ENCODE measurements at places on chromosomes 3 and 15. TPM values are rescaled to one million over a fixed set of nuclear protein-coding genes. Genes with fewer than 3 reads are reported as not detected.
A peak's percentile ranks its signal among the peaks of the same experiment; 100 is the strongest.

The HOMER2 gene
- 2.3 TPM for total RNA-seq

The DAZL gene
- total RNA-seq, result not detected

The MEIS2 gene
- not detected for total RNA-seq

The FAN1 gene
- total RNA-seq, result 28.4 TPM

The UBE3A gene
- 109 TPM for total RNA-seq

The DUOXA2 gene
- total RNA-seq, result not detected

The MORC1 gene
- 0.68 TPM for total RNA-seq

DNA sequence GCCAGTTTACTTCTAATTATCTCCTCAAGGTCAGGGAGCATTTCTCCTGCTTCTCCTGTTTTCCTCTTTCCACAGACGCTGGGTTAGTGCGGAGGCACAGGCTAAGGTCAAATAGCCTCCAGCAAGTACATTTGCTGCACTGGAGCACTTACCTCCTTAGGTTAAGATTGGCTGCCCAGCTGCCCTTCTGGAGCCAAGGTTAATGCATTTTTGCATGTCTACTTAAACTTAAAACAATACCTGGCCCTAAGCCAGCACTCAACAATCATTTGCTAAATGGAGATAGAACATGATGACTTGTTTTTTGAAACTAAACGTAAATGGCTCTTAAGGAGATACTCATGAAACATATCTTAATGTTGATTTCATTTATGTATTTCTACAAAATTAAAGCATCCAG, 83.5 kb downstream of the SSR3 start:
- peaks cover 18% of the 10 kb centered on the region for H3K27me3 ChIP-seq
- peaks cover 4% of the 10 kb centered on the region for H3K36me3 ChIP-seq
- no peak overlapping the region for H3K4me3 ChIP-seq
- H3K27ac ChIP-seq, result no peak overlapping the region
- H3K4me1 ChIP-seq, result peaks cover 2% of the 10 kb centered on the region

- H3K4me3 ChIP-seq, result no peak overlapping the region
- DNase-seq, result no peak
- H3K27me3 ChIP-seq, result no peaks in the 10 kb centered on the region
- no peaks in the 10 kb centered on the region for H3K36me3 ChIP-seq
Observed at GRCh38 chr3:25040748-25041147, 387.3 kb upstream of the RARB start.

DNA sequence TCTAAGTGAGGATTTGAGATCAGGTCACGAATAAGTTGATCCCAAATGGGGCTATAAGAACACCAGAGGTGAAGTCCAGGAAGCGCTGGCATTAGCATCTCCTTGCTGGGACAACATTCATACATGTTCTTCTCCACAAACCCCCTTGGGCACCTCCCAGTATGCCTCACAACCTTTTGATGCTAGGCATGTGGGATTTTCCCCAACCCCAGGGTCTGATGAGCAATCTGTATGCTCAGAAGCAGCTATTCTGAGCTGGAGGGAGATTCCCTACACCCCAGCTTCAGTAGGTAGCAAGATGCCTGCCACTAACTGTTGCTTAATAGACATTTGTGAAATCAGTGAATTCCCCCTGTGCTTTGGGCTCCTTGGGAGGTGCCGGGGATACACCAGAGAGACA, 32.2 kb downstream of the SLC6A11 start:
- no peak overlapping the region for H3K4me3 ChIP-seq
- H3K27me3 ChIP-seq, result peaks cover 55% of the 10 kb centered on the region
- no peaks in the 10 kb centered on the region for H3K36me3 ChIP-seq
- no peaks in the 10 kb centered on the region for H3K4me1 ChIP-seq
- no peak for DNase-seq

GRCh38 chr3:29195056-29195455, 85.8 kb upstream of the RBMS3 start:
- H3K4me3 ChIP-seq, result no peak overlapping the region
- no peaks in the 10 kb centered on the region for H3K27me3 ChIP-seq
- H3K4me1 ChIP-seq, result no peaks in the 10 kb centered on the region
- H3K27ac ChIP-seq, result no peak overlapping the region
- DNase-seq, result no peak

DNA sequence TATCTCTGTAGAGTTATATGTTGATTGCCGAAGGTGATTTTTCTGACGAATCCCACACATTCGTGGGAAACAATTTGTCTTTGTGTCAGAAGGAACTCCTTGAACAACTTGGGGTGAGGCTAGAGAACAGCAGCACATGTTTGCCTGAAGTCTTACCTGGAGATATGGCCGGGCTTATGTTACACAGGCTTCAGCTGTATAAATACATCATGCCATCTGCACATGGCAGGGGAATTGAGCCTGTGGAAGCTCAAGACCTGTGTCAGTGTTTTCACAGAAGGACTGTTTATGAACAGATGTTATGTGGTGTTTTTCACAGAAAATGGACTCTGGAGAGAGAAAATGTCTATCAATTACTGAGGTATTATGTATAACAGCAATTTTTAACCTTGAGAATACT, 203.6 kb upstream of the MDFIC2 start:
- H3K27ac ChIP-seq, result no peak overlapping the region
- no peak overlapping the region for H3K4me3 ChIP-seq
- H3K4me1 ChIP-seq, result no peaks in the 10 kb centered on the region
- H3K27me3 ChIP-seq, result peaks cover 56% of the 10 kb centered on the region

DNA sequence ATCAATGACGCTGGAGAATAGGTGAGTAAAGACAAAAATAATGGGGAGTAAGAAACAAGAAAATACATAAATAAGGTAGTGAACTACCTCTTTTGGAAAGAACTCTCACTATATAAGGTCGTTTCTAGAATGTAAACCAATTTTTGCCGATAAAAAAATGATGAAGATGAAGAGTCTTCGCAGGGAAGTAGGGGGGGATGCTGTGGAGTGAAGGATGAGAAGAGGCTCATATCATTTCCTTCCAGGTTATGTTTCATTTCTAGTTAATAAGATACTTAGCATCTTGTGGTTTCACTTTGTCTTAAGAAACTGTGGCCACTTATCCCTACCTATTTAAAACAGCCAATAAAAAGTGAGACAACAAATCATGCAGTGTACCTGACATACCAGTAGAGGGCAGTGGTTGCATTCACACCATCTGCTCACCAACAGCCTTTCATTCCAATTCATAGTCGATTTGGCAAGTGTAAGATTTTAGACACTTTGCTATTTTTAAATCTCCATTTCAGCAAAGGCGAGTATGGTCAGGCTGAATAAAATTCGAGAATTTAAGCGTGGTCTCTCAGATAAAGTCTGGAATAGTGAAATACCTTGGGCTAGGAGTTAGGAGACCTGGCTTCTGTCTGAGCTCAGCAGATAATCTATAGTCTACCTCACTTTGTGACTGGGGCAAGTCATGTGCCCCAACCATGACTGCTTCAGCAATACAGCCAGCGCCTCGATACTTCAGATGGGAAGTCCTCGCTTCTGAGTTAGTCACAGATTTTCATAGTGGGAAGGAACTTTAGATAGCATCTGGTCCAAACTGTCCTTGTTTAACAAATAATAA, 28.9 kb upstream of the ICE2 start:
- peak; percentile 44 for DNase-seq
- peak overlapping the region; percentile 94 for H3K27ac ChIP-seq
- H3K36me3 ChIP-seq, result peaks cover 10% of the 10 kb centered on the region
- no peaks in the 10 kb centered on the region for H3K27me3 ChIP-seq
- H3K4me1 ChIP-seq, result peaks cover 48% of the 10 kb centered on the region
- peak overlapping the region; percentile 57 for H3K4me3 ChIP-seq

DNA sequence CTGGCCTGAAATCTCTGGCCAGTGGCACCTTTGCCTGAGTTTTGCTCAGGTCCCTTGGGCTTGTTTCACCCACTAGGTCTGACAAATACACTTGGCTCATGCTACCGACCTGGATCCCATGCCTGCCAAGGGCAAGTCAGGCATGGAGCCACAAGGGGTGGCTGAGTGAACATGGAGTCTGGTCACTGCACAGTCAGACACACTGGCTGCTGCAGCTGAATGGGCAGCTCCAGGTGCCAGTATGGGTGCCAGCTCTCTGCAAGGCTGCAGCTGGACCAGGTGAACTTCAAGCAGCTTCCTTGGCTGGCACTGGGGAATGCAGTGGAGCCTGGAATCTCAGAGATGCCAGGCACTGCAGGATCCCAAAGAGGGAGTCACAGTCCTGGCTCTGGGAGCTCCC, 170.3 kb downstream of the NECTIN3 start:
- H3K27ac ChIP-seq, result no peak overlapping the region
- H3K27me3 ChIP-seq, result no peaks in the 10 kb centered on the region
- peaks cover 28% of the 10 kb centered on the region for H3K4me1 ChIP-seq
- no peak for DNase-seq
- H3K4me3 ChIP-seq, result no peak overlapping the region

GRCh38 chr3:18135060-18135814, 289.9 kb downstream of the SATB1 start:
- H3K4me1 ChIP-seq, result no peaks in the 10 kb centered on the region
- no peaks in the 10 kb centered on the region for H3K27me3 ChIP-seq
- H3K36me3 ChIP-seq, result no peaks in the 10 kb centered on the region

GRCh38 chr3:31721676-31722075, 189.0 kb downstream of the STT3B start:
- H3K4me1 ChIP-seq, result no peaks in the 10 kb centered on the region
- peaks cover 44% of the 10 kb centered on the region for H3K27me3 ChIP-seq
- H3K4me3 ChIP-seq, result no peak overlapping the region
- no peak for DNase-seq

DNA sequence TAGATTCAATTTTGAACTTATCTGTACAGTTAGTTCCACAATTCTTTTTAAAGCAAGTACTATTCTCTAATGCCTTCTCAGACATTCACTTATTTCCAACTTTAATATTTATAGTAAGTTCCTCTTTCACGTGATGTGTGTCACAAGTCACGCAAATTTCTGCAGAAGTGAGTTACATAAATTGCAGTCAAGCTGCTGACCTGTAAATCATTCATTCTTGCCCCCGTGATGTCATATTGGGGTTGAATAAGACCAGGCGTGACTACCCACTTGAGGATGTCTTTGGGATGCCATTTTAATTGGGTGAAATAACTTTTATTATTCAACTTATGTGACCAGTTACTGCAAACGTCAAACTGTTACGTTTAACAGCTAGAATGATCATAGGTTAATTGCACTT, 15.1 kb downstream of the PPARG start:
- H3K27me3 ChIP-seq, result peaks cover 18% of the 10 kb centered on the region
- H3K4me1 ChIP-seq, result peaks cover 7% of the 10 kb centered on the region
- no peak overlapping the region for H3K4me3 ChIP-seq
- DNase-seq, result no peak
- no peaks in the 10 kb centered on the region for H3K36me3 ChIP-seq
- no peak overlapping the region for H3K27ac ChIP-seq

DNA sequence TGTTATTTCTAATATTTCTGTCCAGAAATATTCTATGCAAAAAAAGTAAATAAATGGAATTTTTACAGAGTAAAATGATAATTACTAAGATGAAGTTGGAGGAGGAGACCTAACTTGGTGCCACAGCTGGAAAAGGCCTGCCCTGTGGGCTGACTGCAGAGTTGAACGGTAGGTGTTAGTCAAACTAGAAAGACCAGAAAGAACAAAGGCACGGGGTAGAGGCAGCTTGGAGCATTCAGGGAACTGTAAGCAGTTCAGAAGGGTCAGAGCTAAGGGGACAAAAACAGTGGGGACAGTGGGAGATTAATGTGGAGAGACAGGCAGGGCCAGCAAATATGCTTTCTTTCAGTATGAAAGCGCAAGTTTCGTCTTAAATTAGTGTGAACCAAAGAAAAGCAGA, 39.3 kb upstream of the PTPRG start:
- no peak overlapping the region for H3K27ac ChIP-seq
- no peaks in the 10 kb centered on the region for H3K4me1 ChIP-seq
- no peaks in the 10 kb centered on the region for H3K27me3 ChIP-seq
- no peak for DNase-seq
- no peak overlapping the region for H3K4me3 ChIP-seq
- H3K36me3 ChIP-seq, result no peaks in the 10 kb centered on the region

DNA sequence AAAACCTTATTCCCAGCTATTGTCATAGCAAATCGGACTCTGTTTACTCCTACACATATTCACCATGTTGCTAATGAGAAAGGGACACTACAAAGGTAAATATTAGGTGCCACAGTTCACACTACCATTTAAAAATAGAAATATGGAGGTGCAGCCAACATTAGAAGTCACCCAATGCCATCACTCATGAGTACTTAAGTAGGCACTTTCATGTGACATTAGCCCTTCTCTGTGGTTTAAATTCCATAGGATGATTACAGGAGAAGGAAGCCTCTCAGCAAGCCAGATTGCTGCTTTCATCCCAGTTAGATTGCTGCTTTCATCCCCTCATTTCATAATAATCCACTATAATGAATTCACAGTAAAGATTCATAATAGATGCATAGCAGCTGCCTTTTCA, 376.8 kb upstream of the ALCAM start:
- H3K4me3 ChIP-seq, result no peak overlapping the region
- H3K36me3 ChIP-seq, result no peaks in the 10 kb centered on the region
- DNase-seq, result no peak
- no peaks in the 10 kb centered on the region for H3K4me1 ChIP-seq

DNA sequence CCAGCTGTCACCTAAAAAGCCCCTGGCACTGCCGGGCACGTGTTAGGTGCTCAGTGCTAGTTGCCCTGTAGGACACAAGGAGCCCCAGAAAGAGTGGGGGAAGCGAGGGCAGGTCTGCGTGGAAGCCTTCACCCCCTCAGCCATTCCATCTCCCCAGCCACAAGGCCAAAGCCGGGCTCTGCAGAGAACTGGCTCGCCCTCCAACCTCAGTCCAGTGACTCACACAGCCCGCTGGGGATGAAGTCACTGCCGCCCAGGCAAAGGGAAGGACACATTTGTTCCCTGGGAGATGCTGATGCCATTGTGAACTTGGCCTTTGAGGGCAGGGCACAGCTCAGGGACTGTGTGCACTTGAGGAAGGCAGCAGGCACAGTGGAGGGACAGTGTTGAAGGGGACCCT, 48.1 kb downstream of the IQSEC1 start:
- H3K4me1 ChIP-seq, result peaks cover 7% of the 10 kb centered on the region
- DNase-seq, result no peak
- H3K36me3 ChIP-seq, result no peaks in the 10 kb centered on the region

- H3K27me3 ChIP-seq, result peaks cover 5% of the 10 kb centered on the region
- H3K27ac ChIP-seq, result no peak overlapping the region
- peaks cover 2% of the 10 kb centered on the region for H3K4me1 ChIP-seq
Observed at GRCh38 chr15:23648920-23649515, 1.4 kb upstream of the MAGEL2 start.

GRCh38 chr3:163821841-163822240, 1256.5 kb downstream of the SI start:
- no peak for DNase-seq
- H3K36me3 ChIP-seq, result no peaks in the 10 kb centered on the region
- no peaks in the 10 kb centered on the region for H3K4me1 ChIP-seq
- H3K4me3 ChIP-seq, result no peak overlapping the region

- H3K4me1 ChIP-seq, result no peaks in the 10 kb centered on the region
- no peak overlapping the region for H3K4me3 ChIP-seq
- H3K27me3 ChIP-seq, result no peaks in the 10 kb centered on the region
- no peak overlapping the region for H3K27ac ChIP-seq
- no peak for DNase-seq
- no peaks in the 10 kb centered on the region for H3K36me3 ChIP-seq
Observed at GRCh38 chr3:13716540-13717221, 163.2 kb downstream of the WNT7A start.

DNA sequence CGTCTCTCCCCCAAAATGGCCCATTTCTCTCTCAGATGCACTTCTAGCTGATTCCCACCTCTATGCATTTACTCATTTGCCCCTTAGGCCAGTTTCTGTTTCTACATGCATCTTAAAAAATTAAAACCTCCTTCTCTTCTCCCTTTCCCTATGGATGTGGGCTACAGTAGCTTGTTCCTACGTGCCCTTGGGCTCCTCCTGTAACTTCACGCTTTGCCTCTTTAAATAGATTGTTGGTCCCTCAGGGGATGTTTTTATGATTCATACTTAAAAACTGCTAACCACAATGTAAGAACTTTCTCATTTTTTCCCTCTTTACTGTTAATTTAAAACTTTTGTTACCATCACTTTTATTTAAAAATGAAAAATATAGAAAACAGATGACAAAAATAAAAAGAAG, 185.6 kb upstream of the MRPL3 start:
- DNase-seq, result no peak
- H3K27me3 ChIP-seq, result peaks cover 20% of the 10 kb centered on the region
- H3K4me1 ChIP-seq, result no peaks in the 10 kb centered on the region
- no peak overlapping the region for H3K27ac ChIP-seq

Data from T-helper 17 cell (primary cell).